ENCODE measurements at places on chromosomes 1 and 21. TPM values are rescaled to one million over a fixed set of nuclear protein-coding genes. Genes with fewer than 3 reads are reported as not detected.
A peak's percentile ranks its signal among the peaks of the same experiment; 100 is the strongest.

GRCh38 chr1:87061742-87062156 lies 147.3 kb downstream of the HS2ST1 start:
- DNase-seq = no peak

- DNase-seq = no peak
Observed at GRCh38 chr1:15408890-15409387, 749 bp upstream of the EFHD2 start.

- no peak for DNase-seq
Observed at GRCh38 chr1:197424380-197424779, 156.3 kb downstream of the CRB1 start.

- DNase-seq = no peak
Observed at GRCh38 chr1:226135059-226135651, 51.4 kb downstream of the ACBD3 start.

DNA sequence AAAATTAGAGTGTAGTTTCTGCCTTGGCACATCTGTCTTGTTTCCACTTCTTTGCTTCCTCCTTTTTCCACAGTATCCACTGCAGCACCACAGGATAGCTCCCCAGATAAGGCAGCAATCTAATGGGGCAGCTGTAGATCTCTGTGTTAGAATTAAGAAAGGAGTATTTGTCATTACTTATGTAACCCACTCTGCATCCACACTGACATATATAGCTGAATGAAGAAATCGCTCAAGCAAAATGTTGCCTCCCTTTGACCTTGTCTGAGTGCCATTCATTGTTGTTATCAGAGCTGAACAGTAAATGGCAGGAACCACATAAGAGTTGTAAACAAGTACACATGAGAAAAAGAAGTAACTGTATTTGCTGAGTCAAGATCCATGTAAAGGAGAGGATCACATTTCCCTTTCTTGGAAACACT lies 45.9 kb upstream of the DPH5 start:
- no peak for DNase-seq

DNA sequence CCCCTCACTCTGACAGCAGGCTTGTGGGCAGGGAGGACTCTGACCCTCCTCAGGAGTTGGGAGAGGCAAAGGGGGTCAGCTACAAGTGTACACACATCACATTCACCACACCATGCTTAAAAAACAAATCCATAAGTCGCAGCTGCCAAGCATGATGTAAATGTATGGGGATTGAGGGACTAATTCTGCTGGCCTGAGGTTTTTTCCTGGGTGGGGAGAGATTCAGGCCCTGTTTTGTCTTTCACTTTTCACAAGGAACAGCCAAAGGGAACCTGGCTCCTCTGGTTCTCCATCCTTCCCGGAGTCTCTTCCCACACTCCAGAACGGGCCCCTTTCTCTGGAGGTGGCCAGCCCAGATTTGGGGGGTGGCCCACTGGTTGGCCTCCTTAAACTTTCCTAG lies 1.3 kb upstream of the MTARC2 start:
- DNase-seq = no peak

- DNase-seq = no peak
Observed at GRCh38 chr1:165313903-165314302, 42.6 kb downstream of the LMX1A start.

DNA sequence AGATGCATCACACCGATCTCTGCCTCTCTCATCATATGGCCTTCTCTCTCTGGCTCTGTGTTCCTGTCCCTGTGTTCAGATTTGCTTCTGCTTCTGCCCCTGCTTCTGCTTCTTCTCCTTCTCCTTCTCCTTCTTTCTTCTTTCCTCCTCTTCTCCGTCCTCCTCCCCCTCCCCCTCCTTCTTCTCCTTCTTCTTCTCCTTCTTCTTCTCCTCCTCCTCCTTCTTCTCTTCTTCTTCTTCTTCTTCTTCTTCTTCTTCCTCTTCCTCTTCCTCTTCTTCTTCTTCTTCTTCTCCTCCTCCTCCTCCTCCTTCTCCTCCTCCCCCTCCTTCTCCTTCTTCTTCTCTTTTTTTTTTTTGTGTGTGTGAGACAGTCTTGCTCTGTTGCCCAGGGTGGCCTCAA lies 139.9 kb upstream of the KLHDC7A start:
- no peak for DNase-seq

- no peak for DNase-seq
Observed at GRCh38 chr1:202811296-202812175, 782 bp downstream of the PCAT6 start.

DNA sequence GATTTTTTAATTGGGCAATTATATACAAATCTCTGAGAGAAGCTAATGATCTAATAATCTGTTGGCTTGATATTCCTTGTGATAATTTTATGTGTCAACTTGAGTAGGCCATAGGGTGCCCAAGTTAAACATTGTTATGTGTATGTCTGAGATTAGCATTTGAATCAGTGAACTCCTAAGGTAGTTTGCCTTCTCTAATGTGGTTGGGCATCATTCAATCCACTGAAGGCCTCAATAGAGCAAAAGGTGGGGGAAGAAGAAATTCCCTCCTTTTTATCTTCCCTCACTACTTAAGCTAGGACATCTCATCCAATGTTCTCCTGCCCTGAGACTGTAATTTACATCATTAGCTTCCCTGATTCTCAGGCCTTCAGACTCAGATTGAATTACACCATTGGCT lies 394.5 kb downstream of the LMO4 start:
- DNase-seq = no peak

- no peak for DNase-seq
Observed at GRCh38 chr1:214862421-214862820, 220.1 kb upstream of the KCNK2 start.

- DNase-seq = no peak
Observed at GRCh38 chr1:216528816-216529215, 105.6 kb upstream of the USH2A start.

GRCh38 chr1:36351227-36351977 lies 28.0 kb upstream of the EVA1B start:
- DNase-seq = peak; percentile 77

- DNase-seq = no peak
Observed at GRCh38 chr1:193019442-193020026, 39.6 kb downstream of the UCHL5 start.

DNA sequence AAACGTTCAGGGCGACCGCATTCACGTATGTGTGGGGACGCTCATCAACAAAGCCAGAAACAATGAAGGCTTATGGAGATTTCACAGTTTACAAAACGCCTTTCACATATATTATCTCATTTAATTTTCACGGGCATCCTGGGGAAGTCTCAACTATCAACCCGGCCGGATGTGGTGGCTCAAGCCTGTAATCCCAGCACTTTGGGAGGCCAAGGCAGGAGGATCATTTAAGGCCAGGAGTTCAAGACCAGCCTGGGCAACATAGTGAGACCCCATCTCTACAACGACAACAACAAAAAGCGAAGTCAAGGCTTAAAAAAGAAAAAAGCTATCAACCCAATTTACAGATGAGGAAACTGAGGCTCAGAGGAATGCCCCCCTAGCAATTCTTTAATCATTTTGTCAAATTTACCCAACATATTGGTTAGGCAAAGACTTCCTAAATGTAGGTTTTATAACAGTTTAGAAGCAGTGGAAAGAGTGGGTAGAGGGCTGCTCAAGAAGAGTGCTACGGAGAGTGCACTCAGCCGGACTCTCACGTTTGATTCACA lies 28.3 kb downstream of the SLC66A1 start:
- DNase-seq = no peak

- no peak for DNase-seq
Observed at GRCh38 chr1:3773572-3774275, 1.2 kb downstream of the SMIM1 start.

DNA sequence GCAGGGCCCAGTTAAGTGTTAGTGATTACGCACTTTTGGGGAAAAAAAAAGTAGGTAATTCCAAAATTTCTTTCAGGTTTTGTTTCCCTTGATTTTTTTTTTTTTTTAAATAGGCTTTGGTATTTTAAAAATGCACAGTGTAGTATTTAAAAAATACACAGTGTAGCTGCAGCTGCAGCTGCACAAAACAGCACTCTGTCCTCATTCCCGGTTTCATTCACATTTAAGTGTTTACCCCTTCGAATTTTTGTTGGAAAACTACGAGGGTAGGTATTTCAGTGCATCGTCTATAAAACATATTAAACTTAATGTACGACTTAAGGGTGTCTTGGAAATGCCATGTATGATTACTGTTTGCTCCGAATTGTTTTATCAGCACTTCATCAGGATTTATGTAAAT lies 3.4 kb downstream of the NEK7 start:
- no peak for DNase-seq

GRCh38 chr1:176559878-176560277 lies 96.9 kb downstream of the PAPPA2 start:
- DNase-seq = no peak

- no peak for DNase-seq
Observed at GRCh38 chr1:223147873-223148272, 4.8 kb upstream of the TLR5 start.

GRCh38 chr1:205633421-205633976 lies 1.7 kb upstream of the ELK4 start:
- DNase-seq = peak; percentile 19

DNA sequence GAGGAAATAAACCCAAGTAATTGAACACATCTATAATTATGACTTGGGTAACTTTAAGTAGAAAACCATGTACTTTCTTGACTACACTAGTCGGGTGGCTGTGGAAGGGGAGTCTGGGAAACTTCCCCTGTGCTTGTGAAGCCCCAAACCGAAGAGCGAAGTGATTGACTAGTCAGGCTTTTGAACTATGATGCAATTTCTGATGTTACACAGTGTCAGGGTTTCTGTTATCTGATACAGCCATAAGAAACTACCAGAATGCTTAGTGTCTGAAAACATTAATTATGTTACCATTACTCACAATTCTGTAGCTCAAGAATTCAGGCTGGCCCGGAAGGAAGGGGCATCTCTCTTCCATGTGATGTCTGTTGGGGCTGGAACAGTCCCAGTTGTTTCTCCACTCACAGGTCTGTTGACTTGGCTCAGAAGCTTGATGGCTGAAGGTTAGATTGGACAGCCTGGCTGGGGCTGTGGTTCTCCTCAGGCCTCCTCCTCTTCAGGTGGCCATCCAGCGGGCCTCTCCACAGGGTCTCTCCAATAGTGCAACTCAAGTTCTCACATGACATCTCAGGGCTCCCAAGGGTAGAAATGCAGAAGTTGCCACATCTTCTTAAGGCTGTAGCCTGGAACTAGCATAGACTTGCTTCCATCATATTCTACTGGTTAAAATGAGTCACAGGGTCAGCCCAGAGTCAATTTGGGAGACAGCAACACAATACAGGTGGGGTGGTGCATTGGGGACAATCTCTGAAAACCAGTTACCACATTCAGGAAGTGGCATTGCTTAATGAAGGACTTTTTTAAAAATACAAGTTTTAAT lies 8.3 kb upstream of the C8B start:
- DNase-seq = no peak

- DNase-seq = no peak
Observed at GRCh38 chr1:212219679-212220463, 65.3 kb upstream of the PPP2R5A start.

GRCh38 chr21:32779983-32780382 lies 8.4 kb upstream of the PAXBP1 start:
- no peak for DNase-seq

- no peak for DNase-seq
Observed at GRCh38 chr1:116825720-116826438, 71.6 kb downstream of the CD2 start.

DNA sequence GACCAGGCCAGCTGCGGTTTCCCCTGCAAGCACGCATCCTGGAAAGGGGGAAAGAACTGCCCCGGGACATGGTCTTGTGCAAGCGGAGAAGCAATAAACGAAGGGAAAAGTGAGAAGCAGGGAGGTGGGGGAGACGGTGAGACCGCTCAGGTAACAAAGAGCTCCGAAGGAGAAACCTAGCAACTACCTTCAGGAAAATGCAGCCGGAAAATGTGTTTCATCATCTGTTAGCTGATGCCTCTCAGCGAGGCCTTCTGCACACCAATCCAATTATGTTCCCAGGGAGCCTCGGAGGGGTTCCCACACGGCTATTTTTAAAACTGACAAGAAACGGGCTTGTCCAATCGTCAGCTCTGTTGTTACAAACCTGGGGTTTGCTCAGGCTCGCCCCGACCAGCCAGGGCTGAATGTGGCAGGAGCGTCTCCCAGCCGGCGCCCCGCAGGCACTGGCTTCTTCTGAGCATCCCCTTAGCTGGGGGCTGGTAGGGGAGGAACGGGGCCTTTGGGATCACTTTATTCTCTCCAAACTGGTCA lies 3.4 kb downstream of the RIPK4 start:
- no peak for DNase-seq

DNA sequence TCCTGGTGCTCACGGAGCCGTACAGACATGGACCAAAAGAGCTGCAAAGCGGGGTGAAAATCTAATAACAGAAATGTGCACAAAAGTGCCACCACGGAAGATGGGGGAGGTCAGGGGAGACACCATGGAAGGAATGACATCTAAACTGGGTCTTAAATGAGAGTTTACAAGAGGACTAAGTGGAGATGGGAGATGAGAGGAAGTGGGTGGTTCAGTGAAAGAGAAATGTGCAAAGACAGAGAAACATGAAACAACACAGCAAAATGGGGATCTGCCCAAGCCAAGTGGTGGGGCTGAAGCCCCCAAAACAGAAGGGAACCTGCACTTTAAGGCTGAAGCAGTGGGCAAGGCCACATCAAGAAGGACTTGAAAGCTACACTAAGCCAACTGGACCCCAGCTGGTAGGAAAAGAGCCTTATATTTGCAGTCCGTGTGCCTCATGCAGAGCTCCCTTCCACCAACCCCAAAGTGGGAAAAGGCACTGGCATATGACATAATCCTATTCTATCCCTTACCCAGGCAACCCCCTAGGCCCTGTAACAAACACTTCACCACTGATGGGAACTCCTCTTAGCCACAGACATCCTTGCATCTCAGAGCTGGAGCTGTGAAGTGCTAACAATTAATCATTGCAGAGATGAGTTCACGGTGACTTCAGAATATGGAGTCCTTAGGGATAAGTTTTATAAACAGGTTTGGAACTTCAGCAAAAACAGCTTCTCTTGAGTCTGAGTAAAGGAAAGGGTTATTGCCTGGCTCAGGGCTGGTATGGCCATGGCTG lies 198.6 kb upstream of the EDN2 start:
- DNase-seq = no peak

Gene SMIM34
- not detected for polyA plus RNA-seq

Gene CELA3A
- not detected for polyA plus RNA-seq

Gene NBPF15
- 55.7 TPM for polyA plus RNA-seq

Gene OBSCN
- polyA plus RNA-seq = 3.8 TPM

Gene CFAP107
- polyA plus RNA-seq = 0.23 TPM

Gene ABL2
- polyA plus RNA-seq = 18.7 TPM

Gene FNBP1L
- 5.5 TPM for polyA plus RNA-seq

Gene CCDC190
- 0.55 TPM for polyA plus RNA-seq

Gene OR2T11
- not detected for polyA plus RNA-seq

Data from BJ (cell line).